Upper lobe of right lung (tissue), 1 donor: ENCODE measurements at places on chromosomes 13 and 19.
A peak's percentile ranks its signal among the peaks of the same experiment; 100 is the strongest.

- DNase-seq, result no peak
Measured at GRCh38 chr19:40417643-40417981, 4.4 kb upstream of the PRX start.

DNA sequence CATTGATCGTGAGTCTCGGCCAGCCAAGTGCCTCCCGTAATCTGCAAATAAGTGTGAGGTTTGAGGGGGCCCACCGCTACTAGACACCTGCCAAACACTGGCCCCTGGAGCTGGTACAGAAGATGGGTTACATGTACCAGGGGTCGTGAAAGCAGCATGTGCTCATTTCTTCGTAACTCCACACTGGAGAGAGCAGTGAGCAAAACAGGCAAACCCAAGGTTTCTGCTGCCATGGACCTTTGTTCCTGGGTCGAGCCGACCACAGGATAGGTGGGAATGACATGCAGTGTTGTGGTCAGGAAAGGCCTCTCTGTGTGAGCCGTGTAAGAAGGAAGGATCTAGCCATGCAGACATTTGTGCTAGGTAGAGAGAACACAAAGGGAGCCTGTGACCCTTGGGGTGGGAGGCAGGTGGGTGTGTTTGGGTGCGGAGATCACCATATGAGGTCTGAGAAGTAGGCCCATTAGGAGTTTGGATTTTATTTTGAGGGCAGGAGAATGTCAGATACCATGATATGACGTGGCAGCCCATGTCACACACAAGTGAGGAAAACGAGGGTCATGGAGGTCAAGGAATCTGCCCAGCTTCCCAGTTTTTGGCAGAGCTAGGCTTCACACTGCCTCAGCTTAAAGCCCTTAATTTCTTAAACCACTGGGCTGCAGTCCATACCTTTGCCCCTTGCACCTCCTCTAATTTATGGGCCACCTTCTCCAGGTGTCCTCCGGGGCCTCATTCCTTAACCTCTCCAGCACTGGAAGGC, 919 bp downstream of the GTF3A start:
- no peak for DNase-seq

- DNase-seq, result peak; percentile 86
Measured at GRCh38 chr13:27425918-27426630, 1.7 kb downstream of the GTF3A start.

GRCh38 chr19:3620145-3620816, 6.3 kb downstream of the CACTIN start:
- no peak for DNase-seq

GRCh38 chr13:30173303-30173610, 134.1 kb downstream of the KATNAL1 start:
- DNase-seq, result no peak

DNA sequence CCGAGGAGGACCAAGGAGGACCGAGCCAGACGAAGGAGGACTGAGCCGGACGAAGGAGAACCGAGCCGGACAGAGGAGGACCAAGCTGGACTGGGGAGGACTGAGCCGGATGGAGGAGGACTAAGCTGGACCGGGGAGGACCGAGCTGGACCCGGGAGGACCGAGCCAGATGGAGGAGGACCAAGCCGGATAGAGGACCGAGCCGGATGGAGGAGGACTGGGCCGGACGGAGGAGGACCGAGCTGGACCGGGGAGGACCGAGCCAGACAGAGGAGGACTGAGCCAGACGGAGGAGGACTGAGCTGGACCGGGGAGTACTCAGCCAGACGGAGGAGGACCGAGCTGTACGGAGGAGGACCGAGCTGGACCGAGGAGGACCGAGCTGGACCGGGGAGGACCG, 3.2 kb downstream of the PIP5K1C start:
- no peak for DNase-seq

- no peak for DNase-seq
Measured at GRCh38 chr19:41619018-41619556, 7.8 kb downstream of the CEACAM4 start.

- DNase-seq, result peak; percentile 77
Measured at GRCh38 chr19:55406826-55407549, 600 bp downstream of the UBE2S start.

- peak; percentile 73 for DNase-seq
Measured at GRCh38 chr19:54209058-54209810, 8.6 kb downstream of the RPS9 start.

GRCh38 chr13:29892151-29892550, 41.7 kb upstream of the UBL3 start:
- no peak for DNase-seq

GRCh38 chr19:35048911-35049411, 7.4 kb downstream of the HPN start:
- no peak for DNase-seq

DNA sequence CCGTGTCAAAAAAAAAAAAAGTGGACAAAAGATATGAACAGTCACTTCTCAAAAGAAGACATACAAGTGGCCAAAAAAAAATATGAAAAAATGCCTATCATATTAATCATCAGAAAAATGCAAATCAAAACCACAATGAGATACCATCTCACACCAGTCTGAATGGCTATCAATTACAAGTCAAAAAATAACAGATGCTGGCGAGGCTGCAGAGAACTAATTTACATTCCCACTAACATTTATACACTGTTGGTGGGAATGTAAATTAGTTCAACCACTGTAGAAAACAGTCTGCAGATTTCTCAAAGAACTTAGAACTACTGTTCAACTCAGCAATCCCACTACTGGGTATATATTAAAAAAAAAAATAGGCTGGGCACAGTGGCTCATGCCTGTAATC, 26.5 kb upstream of the FOXO1 start:
- DNase-seq, result no peak

DNA sequence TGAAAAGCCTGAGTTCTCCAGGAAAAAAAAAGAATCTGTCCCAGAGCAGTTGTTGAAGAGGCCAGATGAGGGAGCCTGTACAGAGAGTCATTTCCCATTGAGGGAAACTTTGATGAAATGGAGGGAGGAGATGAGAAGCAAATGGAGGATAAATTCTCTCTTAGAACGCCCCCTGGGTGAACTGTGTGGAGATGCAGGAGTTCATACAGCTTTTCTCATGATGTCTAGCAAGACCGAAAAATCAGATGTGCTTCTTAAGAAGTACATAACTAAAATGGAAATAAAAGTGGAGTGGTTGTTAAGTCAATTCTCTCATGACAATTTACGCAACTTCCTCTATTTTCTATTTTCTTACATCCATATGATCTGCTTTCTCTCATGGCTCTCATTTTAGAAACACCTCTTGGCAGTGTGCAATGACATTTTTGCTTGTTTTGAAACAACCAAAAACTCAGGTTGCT, 1263.1 kb downstream of the PCDH9 start:
- DNase-seq, result no peak

DNA sequence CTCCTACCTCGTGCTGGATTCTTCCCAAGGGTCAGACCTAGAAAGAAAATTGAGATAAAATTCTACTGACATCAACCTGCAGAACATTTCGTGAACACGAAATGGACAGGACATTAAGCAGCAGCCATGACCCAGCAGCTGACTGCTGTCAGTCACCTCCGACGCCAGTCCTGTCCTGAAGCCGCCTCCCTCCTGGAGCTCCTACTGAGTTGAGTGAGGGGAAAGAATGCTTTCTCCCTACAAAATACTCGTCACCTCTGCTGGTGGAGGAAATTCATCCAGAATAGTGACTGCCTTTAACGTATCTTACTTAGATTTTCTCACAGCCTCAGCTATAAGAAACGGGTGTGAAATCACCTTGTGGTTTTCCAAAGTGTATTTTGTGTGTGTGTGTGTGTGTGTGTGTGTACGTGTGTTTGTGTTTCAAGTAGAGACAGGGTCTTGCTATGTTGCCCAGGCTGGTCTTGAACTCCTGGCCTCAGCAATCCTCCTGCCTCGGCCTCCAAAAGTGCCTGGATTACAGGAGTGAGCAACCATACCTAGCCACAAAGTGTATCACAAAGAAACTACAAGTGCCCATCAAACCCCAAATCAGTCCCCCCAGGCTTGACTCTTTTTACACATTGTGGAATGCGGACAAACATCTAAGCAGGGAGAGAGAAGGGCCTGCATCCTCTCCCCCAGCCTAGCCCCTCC, 2.3 kb upstream of the C13orf42 start:
- no peak for DNase-seq

DNA sequence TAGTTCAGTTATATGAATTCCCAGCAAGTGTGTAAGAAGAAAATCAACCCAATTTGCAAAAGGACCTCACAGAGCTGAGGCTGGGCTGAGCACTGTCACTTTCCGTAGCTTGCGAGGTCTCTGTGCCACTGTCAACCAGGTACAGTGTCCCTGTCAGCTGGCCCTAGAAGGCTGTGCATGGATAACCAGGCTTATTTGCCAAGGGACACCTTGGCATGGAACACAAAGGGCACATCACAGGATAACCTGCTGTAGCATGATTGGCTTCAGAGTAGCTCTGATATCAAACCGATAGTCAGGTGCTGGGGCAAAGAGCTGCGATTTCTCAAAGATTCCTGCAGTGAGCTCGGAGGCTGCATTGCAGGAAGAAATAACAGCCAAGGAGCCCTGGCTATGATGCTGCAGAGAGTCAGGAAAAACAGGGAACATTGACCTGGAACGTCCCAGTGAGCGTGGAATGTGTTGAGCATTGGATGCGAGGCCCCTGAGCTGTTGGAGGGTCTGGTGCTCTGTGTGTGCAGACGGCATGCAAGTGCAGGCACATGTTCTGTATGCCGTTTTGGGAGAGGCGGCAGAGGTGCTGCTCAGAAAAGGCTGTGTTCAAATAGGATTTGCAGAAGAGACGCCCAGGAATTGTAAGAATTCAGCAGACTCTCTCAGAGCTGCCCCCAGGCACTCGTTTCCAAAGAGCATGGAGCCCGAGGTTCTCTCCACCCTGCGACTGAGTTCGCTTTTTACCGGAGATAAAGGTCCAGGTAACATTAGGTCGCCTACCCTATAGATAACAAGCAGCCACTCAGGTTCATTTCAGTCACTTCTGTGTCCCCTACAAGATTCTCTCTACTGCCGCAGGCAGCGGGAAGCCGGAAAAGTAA, 213.5 kb upstream of the IRS2 start:
- no peak for DNase-seq

GRCh38 chr19:11092181-11092538, 2.9 kb downstream of the LDLR start:
- DNase-seq, result no peak

DNA sequence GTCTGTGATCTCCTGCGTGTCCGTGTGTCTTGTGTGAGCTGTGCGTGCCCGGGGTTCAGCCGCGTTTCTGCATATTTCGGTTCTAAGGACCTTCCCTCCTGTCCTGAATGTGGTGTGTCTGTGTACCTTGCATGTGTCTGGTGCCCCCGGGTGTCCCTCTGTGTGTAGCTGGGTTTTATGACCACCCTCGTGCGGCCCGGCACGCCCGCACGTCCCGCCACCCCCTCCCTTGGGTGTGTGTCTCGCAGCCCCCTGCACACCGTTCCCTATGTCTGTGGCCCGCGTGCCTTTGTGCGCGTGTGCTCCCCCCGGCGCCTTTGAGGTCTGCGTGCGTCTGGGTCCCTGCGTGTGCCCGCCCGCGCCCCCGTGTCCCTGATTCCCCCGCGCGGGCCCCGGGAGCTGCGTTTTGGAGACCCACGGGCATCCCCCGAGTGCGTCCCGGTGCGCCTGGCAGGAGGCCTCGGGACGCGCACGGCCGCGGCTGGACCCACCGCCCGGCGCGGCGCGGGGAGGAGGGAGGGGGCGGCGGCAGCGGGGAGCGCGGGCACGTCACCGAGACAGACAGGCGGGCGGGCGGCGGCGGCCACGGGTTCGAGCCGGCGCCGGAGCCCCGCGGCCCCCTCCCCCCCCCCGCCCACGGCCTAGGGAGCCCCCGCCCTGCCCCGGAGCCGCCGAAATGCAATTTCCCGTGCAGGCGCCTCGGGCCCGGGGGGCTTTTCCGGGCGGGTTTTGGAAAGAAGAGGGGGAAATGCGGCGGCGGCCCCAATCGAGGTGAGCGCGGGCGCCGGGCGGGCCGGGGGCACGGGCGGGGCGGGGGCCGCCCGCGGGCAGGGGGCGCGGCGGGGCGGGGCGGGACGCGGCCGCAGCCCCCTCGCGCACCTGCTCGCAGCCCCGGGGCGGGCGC, 12.0 kb upstream of the NANOS3 start:
- DNase-seq, result no peak

DNA sequence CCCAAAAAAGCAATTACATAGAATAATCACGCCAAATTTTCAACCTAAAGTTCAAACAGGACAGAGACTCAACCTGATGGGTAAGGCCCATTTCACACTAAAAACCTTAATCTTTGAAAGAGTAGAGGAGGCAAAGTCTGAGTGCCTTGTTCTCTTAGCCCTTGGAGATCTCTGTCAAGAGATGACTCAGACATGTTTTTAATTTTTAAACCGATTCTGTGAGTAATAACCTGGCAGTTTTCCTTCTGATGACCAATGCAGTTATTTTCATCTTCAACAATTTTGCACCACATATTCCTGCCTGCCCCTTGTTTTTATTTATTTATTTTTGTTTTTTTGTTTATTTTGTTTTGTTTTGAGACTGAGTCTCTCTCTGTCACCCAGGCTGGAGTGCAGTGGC, 11.5 kb upstream of the TNFSF9 start:
- DNase-seq, result no peak

GRCh38 chr19:43784241-43784980, 3.6 kb upstream of the KCNN4 start:
- no peak for DNase-seq

GRCh38 chr13:36966404-36966803, 32.7 kb downstream of the ALG5 start:
- DNase-seq, result no peak

DNA sequence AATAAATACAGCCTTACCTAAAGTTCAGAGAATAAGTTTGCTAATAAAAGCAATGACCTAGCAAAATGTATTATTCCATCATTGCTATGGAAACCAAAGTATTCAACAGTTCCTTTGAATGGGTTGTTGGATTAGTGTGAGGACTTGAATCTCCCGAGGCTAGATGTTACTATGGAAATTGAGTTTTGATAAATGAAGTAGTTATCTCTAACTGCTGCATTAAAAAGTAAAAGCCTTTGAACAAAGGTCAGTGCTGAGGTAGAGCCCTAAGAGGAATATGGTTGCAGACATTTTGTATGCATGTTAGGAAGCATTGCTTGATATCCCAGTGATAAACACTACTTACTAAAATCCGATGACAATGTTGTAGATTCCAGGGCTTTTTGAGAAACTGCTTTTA, 6.2 kb downstream of the KLF5 start:
- no peak for DNase-seq

- no peak for DNase-seq
Measured at GRCh38 chr13:30120133-30120822, 187.1 kb downstream of the KATNAL1 start.

- DNase-seq, result no peak
Measured at GRCh38 chr19:31718032-31718431, 368.8 kb upstream of the TSHZ3 start.

GRCh38 chr13:46559272-46559805, 6.4 kb downstream of the LRCH1 start:
- DNase-seq, result no peak

- no peak for DNase-seq
Measured at GRCh38 chr13:113851826-113852535, 11.9 kb downstream of the GAS6 start.
